ENCODE measurements at places on chromosomes 3 and 15. TPM values are rescaled to one million over a fixed set of nuclear protein-coding genes. Genes with fewer than 3 reads are reported as not detected.

DNA sequence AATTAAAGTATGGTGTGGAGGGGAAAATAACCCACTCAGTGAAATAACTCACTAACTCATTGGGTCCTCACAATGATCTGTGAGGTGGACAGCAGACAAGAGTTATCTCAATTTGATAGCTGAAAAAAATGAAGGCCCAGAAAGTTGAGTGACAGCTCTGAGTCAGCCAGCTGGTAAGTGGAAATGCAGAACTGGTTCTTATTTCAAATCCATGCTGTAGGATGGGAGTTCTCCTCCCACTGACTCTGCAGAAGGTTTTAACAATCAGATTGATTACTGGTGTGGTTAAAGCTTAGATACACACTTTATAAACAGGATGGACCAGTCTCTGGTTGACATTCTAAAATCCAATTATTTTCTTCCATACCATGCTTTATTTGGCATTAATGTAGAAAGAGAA, 87.0 kb upstream of the LMOD3 start:
- H3K27ac ChIP-seq: no peak overlapping the region
- no peak for DNase-seq

- H3K4me3 ChIP-seq: no peak overlapping the region
- no peak for DNase-seq
- H3K27me3 ChIP-seq: peaks cover 84% of the 10 kb centered on the region
- H3K36me3 ChIP-seq: peaks cover 6% of the 10 kb centered on the region
These were observed 58.1 kb upstream of the PRR23E start for GRCh38 chr3:127134887-127135240.

DNA sequence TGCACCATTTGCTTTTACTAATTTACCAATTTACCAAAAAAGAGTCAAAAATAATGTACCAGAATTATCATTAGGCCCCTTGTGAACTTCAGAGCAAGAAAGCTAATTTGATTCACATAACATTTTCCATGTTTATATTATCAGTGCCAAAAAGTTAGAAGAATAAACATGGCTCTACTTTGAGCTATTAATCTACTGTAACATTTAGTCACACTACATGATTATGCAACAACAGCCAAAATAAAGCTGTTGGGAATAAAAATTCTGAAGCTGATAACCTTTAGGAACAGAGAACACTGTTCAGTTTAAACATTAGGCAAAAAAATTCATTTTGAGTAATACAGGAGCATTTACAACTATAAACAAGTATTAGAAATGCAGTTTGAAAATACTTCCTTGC, 63.6 kb downstream of the PROS1 start:
- no peak for DNase-seq
- H3K27me3 ChIP-seq: no peaks in the 10 kb centered on the region
- no peak overlapping the region for H3K4me3 ChIP-seq
- no peaks in the 10 kb centered on the region for H3K4me1 ChIP-seq

DNA sequence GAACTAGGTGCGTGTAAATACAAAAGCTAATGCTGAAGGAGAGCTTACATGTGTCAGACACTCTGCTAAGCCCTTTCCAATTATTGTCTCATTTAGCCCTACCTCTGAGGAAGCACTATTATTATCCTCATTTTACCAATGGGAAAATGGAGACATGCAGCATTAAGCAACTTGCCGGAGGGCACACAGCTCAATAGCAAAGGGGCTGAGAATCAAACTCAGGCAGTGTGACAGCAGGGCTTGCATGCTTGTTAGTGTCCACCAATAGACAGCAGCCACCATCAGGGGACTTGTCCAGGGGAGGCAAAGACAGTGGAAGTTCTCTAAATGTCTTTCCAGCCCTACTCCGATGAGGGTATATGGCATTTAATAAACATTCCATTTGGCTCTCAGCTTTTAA, 548.6 kb downstream of the MAGI1 start:
- no peak overlapping the region for H3K27ac ChIP-seq
- DNase-seq: no peak
- no peaks in the 10 kb centered on the region for H3K4me1 ChIP-seq

The FOXB1 gene
- 0.21 TPM for total RNA-seq
